Esophagus squamous epithelium (tissue), 5 donors: ENCODE measurements at places on chromosomes 7 and 10.
A peak's percentile ranks its signal among the peaks of the same experiment; 100 is the strongest.

DNA sequence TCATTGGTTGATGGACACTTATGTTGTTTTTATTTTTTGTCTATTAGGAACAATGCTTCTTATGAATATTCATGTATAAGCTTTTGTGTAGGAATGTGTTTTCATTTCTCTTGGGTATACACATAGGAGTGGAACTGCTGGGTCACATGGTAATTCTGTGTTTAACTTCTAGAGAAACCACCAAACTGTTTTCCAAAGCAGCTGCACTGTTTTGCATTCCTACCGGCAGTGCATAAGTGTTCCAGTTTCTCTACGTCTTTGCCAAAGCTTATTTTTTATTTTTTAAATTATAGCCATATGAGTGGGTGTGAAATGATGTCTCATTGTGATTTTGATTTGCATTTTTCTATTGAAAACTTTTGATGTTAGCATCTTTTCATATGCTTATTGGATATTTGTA lies 51.3 kb downstream of the ADK start:
- no peak for DNase-seq

- peak; percentile 7 for DNase-seq
These were observed 237.2 kb upstream of the KAT6B start for GRCh38 chr10:74589226-74589673.

DNA sequence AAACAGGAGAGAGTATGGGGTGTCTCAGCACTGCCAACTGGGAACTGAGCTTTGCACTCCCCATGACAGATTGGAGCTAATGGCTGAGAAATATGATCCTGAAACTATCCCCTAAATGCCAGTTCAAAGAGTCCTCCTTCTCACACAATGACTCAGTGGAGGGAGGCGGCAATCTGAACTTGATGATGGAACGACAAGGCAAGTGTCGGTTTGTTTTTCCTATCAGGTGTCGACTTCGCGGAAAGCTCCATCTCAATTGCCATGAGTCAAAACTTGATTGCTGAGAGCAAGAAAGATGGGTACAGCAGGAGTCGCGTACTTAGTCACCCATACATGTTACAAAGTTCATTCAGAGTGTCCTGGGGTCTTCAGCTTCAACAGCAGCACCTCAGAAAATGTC lies 52.5 kb downstream of the NPY start:
- DNase-seq, result no peak

GRCh38 chr10:95688648-95689047 lies 5.1 kb downstream of the TCTN3 start:
- no peak for DNase-seq

DNA sequence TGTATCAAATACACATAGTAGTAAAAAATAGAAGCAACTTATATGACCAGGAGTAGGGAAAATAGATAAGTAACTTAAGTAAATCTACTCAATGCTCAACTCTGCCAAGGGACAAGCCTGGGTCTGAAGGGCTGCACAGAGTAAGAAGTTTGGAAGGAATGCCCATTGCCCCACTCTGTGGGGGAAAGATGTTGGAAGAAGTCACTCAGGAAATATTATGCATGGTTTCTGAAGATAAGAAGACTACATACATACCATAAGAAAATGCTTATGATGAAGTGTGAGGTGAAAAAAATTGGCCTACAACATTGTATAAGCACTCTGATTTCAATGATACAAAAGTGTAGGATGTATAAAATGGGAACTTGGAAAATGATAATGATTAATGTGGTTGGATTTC lies 54.0 kb downstream of the LAMB4 start:
- no peak for DNase-seq

DNA sequence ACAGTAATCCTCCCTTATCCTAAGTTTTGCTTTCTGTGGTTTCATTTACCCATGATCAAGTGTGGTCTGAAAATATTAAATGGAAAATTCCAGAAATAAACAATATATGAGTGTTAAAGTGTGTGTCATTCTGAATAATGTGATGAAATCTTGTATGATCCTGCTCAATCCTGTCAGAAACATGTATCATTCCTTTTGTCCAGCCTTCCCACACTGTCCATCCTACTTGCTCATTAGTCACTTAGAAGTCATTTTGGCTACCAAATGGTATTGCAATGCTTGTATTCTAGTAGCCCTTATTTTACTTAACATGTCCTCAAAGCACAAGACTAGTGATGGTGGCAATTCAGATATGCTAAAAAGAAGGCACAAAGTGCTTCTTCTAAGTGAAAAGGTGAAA lies 1211.2 kb upstream of the SORCS1 start:
- no peak for DNase-seq

- no peak for DNase-seq
These were observed 92.8 kb downstream of the DLG5 start for GRCh38 chr10:77833792-77834191.
